ENCODE measurements at places on chromosomes 13 and 19.

DNA sequence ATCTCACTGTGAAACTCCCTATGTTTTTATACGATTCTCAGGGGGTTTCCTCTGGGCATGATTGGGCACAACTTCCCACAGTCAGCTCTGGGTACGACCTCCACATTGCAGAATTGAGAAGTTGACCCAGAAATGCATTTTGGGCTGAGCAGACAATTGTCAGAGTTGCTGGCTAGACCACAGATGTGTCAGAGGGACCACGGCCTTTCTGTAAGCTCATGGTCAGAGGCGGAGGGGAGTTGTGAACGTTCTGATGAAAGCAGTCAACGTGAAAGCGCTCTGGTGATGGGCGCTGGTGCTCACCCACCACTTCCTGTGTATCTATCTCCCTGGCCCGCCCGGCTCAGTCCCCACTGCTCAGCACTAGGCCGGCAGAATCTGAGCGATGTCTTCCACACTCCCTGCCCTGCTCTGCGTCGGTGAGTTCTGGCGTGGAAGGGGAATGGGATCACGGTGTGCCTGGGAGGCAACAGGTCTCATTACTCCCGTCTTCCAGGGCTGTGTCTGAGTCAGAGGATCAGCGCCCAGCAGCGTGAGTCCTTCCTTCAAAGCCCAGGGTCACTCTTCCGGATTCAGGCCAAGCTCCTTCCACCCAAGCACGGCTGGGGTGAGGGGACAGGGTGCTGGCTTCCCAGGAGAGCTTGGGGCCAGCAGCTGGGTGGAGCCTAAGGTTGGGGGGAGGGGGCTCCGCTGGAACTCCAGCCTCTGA, at the start of gene NCR1:
Gene NCR1 (plus strand): TSS at position 346 of the 709 bp plus-strand sequence. CDS start 40 bp downstream, at position 386.
- DNase-seq = no peak

GRCh38 chr13:48436661-48437288, 23.9 kb upstream of the LPAR6 start:
- DNase-seq = no peak

GRCh38 chr19:7063764-7064418, 5.4 kb upstream of the MBD3L3 start:
- DNase-seq = no peak

DNA sequence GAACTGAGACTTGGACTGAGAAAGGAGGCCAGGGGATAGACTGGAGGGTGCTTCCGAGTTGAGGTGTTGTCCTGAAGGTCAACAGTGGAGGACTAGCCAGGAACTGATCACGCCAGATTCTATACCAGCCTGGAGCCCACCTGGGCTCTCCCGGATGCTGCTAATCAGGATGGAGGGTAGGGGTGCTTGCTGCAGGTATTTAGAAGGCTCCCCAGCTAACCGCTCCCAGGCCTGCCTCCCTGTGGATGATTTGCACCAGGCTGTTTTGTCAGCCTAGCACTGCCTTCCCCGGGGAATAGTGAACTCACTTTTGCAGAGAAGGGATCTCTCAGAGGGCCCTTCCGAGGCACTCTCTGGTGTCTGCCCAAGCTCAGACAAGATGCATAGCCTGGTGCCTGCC, 60.5 kb upstream of the KCTD15 start:
- no peak for DNase-seq

Measured in fibroblast of skin of back (primary cell).